ENCODE measurements at places on chromosomes 1 and 21.

DNA sequence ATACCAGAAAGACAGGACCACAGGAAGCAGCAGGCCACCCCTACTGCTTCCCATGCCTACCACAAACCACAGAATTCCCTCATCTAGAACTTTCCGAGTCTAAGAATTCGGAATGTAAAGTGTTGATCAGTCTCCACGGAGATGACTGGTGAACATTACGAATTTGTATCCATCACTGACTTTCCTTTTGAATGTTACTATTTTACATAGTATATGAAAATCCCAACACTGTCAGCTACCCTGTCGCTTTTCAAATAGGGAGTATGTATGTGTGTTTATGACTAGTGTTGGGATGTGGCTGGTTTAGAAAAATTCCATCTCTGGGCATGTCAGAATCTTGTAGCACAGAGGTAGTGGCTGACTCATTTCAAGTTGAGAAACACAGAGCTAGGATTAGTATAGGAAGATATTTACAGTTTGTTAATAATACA lies 118.2 kb downstream of the COQ8A start:
- no peak for DNase-seq

- no peak for DNase-seq
These were observed 51.1 kb upstream of the GRIK3 start for GRCh38 chr1:37085393-37085792.

- DNase-seq, result no peak
These were observed 6.0 kb upstream of the VASH2 start for GRCh38 chr1:212944229-212944901.

GRCh38 chr1:151222130-151222529 lies 23.8 kb downstream of the PIP5K1A start:
- no peak for DNase-seq

DNA sequence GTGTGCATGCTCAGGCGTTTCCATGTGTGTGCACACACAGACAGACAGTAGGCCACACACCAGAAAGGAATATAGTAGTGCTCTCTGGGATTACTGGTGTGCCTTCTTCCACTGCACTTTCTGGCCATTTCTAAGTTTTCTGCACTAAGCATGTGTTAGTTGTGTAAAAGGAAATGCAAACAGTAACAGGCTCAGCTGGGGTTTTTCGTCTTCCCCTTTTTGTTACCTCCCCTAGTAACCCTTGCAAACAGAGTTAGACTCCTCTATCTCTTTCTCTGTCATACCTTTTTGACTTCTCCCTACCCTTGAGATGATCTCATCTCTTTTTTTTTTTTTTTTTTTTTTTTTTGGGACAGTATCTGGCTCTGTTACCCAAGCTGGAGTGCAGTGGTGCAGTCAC lies 196.3 kb downstream of the SDCCAG8 start:
- no peak for DNase-seq

GRCh38 chr1:46543761-46544560 lies 7.5 kb downstream of the KNCN start:
- DNase-seq, result no peak

DNA sequence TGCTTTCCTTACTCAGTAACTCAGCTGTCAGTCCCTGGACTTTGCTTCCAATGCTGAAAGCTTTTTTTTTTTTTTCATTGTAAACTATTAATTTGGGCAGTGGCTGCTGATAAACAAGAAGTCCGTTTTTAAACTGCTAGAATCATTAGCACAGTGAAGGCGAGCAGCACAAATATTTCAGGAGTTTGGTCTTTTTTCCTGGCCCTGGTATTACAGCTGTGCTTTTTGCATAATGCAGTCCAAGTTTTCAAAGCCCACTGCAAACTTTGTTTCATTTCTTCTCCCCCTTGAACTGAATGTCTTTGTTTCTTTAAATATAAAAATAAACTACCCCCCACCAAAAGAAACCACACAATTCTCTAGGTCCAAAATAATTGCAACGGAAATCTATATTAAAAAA lies 6.6 kb downstream of the GLIS1 start:
- no peak for DNase-seq

- no peak for DNase-seq
These were observed 9.2 kb downstream of the TP53BP2 start for GRCh38 chr1:223836586-223836985.

DNA sequence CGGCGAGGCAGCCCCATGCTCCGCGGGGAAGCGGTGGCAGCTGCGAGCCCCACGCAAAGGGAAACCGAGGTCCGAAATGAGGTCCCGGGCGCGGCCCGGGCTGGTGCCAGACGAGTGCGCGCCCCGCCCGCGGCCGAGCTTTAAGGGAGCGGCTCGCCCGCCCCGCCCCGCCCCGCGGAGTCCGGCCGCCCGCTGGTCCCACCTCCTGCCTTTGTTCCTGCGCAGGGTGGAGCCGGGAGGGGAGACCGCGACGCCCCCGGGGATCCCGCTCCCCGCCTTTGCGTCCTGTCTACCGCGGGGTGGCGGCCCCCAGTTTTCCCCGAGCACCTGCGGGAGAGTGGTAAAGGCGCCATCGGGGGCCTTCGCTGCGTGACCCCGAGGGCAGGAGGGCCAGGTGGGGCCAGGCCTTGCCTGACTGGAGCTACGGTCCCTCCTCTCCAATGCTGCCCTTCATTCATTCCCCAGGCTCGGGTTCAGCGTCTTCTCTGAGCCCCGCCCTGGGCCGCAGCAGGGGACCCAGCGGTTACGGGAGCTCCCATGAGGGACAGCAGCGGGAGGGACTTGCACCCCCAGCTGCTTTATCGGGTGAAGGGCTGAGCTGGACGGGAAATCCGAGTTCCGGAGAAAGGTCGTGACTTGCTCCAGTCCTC lies at the start of gene HES2:
TSS of gene HES2 (minus strand) at position 116 of the 650 bp plus-strand sequence. CDS start at position 17, 99 bp downstream.
- DNase-seq, result no peak

DNA sequence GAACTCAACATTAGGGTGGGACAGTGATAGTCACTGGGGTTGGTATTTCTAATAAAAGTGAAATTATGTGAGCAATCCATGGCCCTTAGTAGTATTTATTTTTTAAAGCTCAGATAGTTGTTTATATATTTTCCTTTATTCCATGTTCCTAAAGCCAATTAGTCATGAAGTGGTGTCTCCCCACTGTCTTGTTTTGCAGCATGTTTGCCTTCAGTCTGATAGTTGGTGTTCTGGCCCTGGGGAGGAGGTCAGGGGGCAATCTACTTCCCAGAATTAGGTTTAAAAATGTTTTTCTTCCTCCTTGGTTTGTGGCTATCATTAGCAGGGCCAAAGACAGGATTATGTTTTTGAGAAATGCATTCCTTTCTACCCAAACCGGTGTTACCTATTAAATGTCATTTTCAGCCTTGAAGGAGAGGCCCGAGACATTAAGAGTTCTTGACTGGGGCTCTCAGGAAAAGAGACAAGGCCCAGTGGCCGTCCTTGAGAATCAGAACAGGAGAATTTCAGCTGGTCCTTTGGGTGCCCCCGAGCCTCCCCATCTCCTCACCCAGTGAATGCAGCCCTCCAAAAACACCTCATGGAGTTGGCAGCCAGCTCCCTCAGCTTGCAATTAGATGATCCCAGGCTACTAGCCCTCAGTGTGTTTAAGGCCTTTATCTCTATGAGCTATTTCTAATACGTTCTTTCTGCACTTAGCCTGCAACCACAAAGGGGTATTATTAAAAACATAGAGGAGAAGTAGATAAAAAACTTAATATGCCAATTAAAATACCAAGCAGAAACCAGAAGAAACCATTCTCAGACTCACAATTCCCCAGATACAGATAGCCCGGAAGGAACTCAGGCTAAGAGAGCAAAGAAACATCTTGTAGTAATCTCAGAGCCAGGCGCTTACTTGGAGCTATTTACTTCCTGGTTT lies 71.3 kb upstream of the NGF start:
- DNase-seq, result no peak

DNA sequence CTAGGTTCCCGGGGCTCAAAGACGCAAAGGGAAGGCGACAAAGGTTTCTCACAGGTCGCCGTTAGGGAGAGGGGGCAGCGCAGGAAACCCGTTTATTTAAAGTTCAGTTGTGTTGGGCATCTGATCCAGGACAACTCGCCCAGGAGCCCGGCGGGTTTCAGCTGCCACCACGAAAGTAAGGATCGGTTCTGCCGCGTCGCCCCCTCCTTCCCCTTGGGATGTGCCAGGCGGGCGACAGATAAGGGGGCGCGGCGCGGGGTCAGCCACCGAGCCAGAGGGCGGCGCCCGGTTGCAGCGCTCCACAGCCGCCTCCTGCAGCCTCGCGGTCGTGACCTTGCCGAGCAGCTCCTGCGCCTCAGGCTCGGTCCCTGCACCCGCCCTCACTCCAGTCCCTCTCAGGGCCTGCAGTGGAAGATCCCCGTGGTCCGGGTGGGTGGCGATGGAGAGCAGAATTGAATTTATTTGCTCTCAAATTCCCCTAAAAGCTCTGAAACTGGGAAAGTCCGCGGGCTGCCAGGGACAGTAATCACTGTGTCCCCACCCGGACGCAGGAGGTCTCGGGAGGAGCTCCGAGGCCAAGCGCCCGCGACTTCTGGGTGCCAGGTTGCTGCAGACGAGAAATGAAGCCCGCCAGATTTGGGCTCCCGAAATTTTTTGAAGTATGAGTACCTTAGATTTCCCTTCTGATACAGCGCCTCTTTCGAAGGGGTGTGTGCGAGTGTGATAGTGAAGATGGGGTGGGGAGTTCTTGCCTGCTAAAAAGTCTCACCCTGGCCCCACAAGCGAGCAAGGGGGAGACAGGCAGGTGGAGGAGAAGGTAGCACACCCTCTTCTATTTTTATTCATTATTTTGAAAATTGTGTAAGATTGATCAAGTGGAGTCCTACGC lies 28.4 kb upstream of the NFIA start:
- no peak for DNase-seq

DNA sequence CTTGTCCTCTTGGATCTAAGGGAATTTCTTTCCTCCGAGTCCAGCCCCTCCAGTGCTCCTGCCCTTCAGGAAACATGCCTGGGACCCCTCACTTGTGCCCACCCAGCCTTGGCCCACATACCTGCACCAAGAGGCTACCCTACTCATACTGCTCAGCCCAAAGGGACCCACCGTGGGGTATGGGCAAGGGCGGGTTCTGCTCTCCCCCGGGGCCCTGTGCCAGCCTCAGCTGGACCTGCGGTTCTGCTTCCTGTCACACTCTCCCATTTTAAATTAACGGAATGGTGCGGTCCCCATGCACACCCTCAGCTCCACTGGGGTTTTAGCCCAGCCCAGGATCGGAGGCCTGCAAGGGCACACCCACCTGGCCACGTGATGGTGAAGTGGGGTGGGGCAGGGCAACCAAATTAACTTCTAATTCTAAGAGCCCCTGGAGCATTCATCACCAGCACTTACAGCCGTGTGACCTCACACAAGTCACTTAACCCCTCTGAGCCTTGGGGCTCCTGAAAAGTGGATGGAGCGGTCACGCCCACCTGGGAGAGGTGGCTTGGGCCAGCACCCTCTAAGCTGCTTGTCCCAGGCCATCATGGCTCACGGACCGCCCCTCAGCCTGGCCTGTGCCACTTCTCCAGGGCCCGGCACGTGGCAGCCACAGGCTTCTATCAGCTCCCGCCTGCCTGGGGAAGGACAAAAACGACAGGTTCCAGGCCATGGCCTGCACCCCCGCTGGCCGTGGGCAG lies 28.3 kb downstream of the TP73 start:
- DNase-seq, result no peak

DNA sequence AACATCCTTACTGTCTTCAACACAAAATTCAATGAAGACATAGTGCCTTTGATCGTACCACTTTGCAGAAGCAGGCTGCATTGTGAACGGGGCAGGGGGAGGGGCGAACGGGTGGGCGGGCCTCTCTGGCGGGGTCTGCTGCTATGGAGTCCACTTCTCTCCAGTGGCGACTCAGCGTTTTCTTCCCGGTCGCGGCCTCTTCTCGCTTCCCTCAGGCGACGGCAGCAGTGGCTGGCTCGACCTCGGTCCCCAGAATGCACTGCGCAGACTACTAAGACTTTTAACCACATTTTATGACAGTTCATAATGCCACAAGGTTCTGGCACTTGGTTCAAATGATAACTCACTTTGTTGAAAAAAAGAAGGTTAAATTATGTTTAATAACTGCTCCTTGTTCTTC lies 21.2 kb downstream of the GBP2 start:
- no peak for DNase-seq

DNA sequence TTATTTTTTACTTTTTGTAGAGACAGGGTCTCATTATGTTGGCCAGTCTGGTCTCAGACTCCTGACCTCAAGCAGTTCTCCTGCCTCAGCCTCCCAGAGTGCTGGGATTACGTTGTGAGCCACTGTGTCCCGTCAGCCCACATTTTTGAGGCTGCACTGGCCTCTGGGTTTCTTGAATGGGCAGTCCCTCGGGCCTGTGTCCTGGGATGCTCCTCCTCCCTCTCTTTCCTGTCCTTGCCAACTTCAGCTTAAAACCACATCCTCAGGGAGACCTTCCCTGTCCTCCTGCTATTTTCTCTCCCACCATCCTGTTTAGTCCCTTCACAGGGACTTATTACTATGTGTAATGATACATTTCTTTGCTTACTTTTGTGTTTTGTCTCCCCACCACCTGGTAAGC lies 31.4 kb upstream of the LYST start:
- DNase-seq, result no peak

GRCh38 chr1:31802190-31803150 lies 13.4 kb downstream of the SPOCD1 start:
- no peak for DNase-seq

GRCh38 chr1:25871086-25871703 lies 4.3 kb downstream of the PAQR7 start:
- DNase-seq, result no peak

- DNase-seq, result peak; percentile 50
These were observed 136.2 kb downstream of the NTNG1 start for GRCh38 chr1:107277022-107277421.

DNA sequence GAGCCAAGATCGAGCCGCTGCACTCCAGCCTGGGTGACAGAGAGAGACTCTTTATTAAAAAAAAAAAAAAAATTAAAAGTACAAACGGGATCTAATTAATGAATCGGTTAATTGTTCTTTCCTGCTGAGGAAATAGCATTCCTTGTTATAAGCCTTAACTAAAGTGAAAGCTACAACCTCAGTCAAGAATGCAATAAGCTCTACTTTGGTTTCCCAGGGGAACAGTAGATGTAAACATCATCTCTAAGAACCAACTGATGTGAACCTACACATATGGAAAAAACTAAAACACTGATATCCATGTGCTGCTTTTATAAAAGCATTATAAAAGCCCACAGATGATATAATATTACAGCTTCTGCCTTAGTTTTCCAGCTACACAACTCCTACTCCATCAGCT lies 41.9 kb downstream of the LPGAT1 start:
- no peak for DNase-seq

- no peak for DNase-seq
These were observed 23.9 kb downstream of the S1PR1 start for GRCh38 chr1:101260556-101261350.

GRCh38 chr1:227885648-227886502 lies 61.9 kb downstream of the WNT9A start:
- no peak for DNase-seq

GRCh38 chr1:58687516-58687915 lies 12.3 kb downstream of the MYSM1 start:
- no peak for DNase-seq

GRCh38 chr21:45618846-45619485 lies 24.6 kb upstream of the PCBP3 start:
- no peak for DNase-seq

- DNase-seq, result peak; percentile 35
These were observed 1109.3 kb upstream of the B3GALT2 start for GRCh38 chr1:194295685-194296084.

GRCh38 chr21:45578176-45578801 lies 36.0 kb upstream of the SLC19A1 start:
- DNase-seq, result no peak

- DNase-seq, result no peak
These were observed 11.3 kb upstream of the MFSD2A start for GRCh38 chr1:39943471-39944290.

Data from left kidney (tissue), 8 donors.